ENCODE measurements at places on chromosomes 7 and 10.

DNA sequence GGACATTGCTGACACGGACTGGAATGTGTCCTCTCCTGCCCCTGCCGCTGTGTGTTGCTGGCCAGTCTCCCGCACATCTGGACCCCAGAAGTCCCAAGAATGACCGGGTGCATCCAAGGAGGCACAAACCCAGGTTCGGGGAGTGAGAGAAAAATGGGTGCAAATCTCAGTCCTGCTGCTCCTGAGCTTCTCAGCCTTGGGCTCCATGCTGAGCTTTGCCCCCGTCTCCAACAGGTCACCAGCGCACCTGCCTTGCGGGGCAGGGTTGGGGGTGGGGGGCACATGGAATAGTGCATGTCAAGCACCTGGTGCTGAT lies 6.0 kb upstream of the NANOS1 start:
- DNase-seq: no peak

DNA sequence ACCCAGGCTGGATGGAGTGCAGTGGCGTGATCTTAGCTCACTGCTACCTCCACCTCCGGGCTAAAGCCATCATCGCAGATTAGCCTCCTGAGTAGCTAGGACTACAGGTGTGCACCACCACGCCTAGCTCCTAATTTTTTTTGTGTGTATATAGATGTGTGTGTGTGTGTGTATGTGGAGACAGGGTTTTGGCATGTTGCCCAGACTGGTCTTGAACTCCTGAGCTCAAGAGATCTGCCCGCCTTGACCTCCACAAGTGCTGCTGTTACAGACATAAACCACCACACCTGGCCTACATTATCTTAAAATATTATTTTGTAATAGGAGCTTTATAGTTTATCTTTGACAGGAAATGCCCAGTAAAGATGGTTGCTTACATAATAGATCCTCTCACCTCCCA lies 25.0 kb downstream of the FOXP2 start:
- DNase-seq: no peak

DNA sequence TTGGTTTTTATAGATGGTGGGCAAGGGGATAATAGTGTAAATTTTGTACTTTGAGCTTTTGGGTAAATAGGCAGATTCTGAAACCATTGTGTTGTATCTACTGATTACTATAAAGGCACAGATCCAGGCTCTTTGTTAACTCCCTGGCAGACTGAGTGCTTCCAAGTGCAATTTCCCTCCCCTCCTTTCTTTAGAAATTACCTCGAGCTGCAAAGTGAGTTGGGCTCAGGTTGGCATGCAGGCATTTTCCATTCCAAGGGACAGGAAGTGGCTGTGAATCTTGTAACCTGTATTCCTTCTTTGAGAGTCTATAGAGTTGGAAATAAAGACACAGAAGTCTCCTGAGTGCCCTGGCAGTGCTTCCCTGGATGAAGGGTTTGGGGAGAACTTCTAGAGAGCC lies 494.2 kb upstream of the GALNT17 start:
- no peak for DNase-seq

- peak; percentile 31 for DNase-seq
Observed at GRCh38 chr10:84308481-84309304, 19.7 kb upstream of the CCSER2 start.

DNA sequence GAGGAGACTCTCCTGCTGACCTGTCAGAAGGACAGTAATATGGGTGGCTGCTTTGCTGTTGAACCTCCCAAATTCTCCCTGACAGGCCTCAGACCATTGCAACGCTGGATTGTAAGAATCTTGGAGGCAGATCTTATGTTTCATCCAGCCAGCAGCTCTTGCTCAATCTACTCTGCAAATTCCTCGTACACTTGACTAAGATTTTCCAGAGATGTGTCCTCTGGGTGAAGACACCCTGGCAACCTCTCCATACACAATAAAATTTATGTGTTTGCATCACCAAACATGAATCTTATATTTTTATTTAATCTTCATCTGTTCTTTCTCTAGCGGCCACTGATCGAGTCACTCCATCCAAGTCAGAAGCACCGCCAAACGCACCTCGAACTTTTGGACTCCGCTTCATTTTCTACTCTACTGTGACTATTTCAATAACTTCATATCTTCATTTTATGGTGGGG lies 623.1 kb downstream of the ACTR3B start:
- DNase-seq: no peak

- no peak for DNase-seq
Observed at GRCh38 chr7:11760372-11760771, 71.6 kb downstream of the THSD7A start.

DNA sequence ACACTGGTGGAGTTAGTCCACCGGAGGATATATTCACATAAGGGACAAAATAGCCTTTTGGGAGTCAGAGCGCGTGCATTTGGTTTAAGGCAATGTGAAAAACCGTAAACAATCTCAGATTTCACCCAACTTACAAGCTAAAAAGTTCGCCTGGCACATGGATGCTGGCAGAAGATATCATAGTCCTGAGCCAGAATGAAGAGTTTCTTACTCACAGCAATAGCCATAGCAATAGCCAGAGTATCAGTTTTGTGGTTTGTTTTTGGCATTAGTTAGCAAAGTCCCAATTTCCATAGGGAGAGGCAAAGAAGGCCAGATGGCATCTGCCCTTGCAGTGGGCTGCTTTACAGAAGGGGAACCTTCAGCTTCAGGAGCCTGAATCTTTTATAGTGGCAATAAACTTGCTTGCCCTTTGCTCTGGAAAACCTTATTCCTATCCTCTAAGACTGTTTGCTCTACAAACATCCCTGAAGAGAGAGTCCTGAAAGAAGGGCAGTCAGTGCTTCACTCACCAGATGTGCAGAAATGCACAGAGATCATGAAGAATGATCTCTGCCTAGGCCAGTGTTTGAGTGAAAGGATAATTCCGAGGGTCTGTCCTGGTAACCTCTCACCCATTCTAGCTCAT lies 28.7 kb upstream of the RSBN1L start:
- no peak for DNase-seq

Data from HTR-8/SVneo (cell line).